NCI-H446 treated with DMSO at 0.1 percent for 48 hours (cell line): ENCODE measurements at places on chromosomes 3 and 15.
A peak's percentile ranks its signal among the peaks of the same experiment; 100 is the strongest.

GRCh38 chr3:28253040-28253715 lies 11.8 kb downstream of the CMC1 start:
- DNase-seq: no peak

GRCh38 chr15:27864719-27865118 lies 234.4 kb downstream of the OCA2 start:
- DNase-seq: no peak

DNA sequence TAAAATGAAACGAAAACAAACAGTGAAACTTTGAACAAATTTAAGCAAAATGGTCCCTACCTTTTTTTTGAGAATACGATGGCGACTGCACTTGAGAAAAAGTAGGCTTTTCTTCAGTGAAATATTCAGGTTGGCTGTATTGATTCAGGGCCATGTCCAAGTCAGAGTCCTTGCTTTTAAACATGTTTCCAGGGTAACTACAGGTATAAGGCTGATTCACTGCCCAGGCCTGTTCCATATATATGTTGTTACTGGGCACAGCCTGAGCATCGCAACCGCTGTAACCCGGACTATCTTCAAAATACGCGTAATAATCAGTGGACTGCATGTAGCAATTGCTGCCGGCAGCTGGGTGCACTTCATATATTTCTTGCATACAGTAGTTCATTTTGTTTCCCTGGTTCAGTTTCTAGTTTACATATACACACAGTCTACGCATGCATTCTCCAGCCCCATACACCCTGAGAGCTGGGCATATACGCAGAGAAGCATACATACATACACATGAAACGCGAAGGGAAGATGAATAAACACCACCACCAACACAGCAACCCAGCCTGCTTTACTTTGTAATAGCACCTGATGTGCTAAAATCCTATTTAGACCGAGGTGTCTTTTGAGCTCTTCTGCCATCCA lies 220.0 kb downstream of the NR1D2 start:
- no peak for DNase-seq

GRCh38 chr3:157542711-157543500 lies 39.7 kb upstream of the VEPH1 start:
- no peak for DNase-seq

- DNase-seq: no peak
Measured at GRCh38 chr3:127962937-127963336, 47.9 kb downstream of the KBTBD12 start.

GRCh38 chr3:77456431-77456830 lies 416.5 kb downstream of the ROBO2 start:
- DNase-seq: peak; percentile 63

DNA sequence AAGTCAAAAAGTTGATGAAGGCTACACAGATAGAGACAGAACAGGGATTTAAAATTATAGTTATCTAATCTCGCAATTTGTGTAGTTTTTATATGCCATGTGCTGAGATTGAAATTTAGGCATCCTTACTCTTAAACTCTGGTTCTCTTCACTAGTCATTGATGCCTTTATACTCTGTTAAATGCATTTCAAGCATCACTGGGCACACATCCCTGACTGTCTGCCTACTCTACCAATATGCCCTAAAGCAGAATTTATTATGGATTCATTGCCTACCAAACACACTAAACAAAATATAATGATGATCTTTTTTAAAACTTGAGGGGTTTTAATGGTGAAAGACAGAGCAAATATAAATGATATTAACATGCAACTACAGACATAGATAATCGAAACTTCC lies 10.3 kb upstream of the ALCAM start:
- DNase-seq: no peak

GRCh38 chr15:51369451-51369761 lies 28.0 kb downstream of the GLDN start:
- no peak for DNase-seq

- peak; percentile 85 for DNase-seq
Measured at GRCh38 chr3:142987707-142988106, 13.7 kb upstream of the U2SURP start.

DNA sequence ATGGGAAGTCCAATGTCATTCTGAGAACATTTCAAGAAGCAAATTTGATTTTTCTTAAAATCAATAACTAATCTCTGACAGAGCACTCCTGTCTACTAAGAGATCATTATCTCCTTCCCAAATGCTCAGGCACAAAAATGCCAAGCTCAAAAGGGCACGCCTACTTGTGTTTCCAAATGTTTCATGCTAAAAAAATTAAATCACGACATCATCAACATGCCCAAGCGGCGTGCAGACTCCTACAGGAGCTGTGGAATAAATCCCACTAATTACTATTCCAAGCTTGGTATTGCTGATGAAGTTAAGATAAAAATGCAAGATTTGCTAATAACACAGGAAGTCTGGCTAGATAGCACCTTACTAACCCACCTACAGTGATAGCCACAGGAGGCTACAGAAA lies 140.8 kb downstream of the OSBPL10 start:
- no peak for DNase-seq

- no peak for DNase-seq
Measured at GRCh38 chr15:47485419-47485818, 231.9 kb upstream of the SEMA6D start.

DNA sequence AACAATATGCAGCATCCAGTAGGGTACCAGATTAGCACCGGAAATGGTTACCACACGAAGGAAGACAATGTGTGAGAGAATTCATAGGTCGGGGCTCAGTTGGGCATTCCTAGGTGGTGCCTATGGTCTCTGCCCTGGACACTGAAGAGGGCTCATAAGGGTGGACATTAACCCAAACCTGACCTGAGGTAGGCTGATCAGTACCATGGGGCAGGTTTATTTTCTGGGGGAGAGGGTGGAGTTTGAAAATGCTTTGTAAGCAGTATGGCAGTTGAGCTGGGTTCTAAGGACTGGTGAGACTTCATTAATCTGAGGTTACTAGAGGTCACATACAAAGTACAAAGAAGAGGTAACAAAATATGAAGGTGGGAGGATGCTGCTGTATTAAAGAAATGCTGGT lies 68.4 kb downstream of the RPL22L1 start:
- no peak for DNase-seq

- no peak for DNase-seq
Measured at GRCh38 chr3:155596615-155597014, 148.3 kb downstream of the PLCH1 start.

GRCh38 chr3:71103430-71103921 lies 480.1 kb downstream of the FOXP1 start:
- no peak for DNase-seq

- no peak for DNase-seq
Measured at GRCh38 chr3:101219842-101220560, 100.4 kb downstream of the IMPG2 start.

DNA sequence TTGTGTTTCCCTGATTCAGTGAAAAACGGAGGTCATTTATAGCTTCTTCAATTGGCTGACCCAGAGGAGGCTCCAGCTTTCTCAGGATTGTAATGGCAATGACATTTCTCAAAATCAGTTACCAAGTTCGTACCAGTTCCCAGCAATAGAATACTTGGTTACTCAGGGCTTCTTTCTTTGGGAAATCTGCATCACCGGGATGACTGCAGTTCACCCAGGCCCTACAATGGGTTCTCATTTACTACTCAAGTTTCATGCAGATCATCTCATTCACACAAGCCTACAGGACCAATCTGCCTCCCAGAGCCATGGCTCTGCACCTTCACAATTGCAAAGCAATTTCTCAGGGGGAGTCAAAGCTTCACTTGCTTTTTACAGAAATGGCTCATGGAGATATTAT lies 109.6 kb downstream of the FHIT start:
- no peak for DNase-seq

DNA sequence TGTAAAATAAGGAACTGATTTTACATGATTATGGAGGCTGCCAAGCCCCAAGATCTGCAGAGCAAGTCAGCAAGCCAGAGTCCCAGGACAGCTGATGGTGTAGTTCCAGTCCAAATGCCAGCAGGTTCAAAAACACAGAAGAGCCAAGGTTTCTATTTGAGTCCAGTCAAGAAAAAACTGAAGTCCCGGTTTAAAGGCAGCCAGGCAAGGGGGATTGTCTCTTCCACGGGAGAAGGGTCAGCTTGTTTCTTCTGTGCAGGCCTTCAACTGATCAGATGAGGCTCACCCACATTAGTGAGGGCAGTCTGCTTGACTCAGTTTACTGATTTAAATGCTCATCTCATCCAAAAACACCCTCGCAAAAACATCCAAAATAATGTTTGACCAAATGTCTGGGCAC lies 246.2 kb downstream of the PLCL2 start:
- DNase-seq: no peak

GRCh38 chr3:54376939-54377578 lies 254.7 kb downstream of the CACNA2D3 start:
- DNase-seq: peak; percentile 33

DNA sequence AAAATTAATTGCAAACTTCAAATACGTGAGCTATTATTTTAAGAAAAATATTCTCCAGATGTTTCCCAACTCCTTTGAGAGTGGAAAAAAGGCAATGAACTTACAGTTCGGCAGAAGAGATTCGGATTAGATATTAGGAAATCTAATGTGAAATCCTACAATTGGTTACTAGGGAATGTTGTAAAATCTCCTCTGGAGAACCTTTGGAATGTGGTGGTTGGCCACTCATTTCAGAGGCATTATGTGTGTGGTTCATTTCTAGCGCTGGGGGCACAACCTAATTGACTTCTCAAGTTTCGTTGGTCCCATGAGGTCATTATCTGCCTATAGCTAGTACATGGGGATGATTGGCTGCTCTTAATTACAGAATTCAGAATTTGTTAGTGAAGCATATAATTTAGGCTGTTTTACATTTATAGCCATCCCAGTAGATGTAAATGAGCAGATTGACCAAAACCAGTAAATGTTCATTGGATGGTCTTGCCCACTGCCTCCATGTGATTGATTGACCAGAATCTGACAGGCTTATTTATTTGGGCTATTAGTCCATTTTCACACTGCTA lies 34.6 kb upstream of the CMSS1 start:
- DNase-seq: no peak
